ENCODE measurements at places on chromosomes 6 and 20.

- DNase-seq: no peak
Observed at GRCh38 chr6:85453490-85453889, 3.6 kb downstream of the NT5E start.

DNA sequence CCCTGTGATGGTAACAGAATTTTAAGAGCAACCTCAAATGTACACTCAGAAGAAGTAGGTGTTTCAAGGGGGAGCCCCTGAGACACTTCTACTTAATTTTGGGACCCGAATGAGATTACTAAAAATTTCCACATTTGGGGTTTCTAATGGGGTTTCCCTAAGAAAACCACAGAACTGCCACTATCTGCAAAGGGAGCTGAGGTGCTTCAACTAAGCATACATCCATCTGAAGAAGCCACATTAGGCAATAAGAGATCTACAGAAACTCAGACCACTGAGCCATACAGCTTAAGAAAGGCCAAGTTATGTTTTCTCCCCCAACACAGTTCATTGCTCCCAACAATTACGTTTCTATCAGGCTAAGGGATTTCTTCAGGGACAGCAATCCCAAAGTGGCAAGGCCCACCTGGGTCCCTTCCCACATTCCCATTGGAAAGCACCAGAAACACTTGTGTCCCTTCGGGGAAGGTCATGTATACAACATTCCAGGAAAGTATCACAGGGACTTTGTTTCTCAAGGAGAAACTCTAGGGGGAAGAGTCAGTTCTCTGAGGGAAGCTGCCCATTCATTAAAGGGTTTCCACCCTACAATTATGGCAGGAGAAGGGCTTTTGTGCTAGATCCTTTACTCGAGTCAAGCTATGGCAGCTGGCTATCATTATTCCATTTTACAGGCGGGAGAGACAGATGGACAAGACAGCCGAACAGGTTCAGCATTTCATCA lies 5.0 kb downstream of the BCL2L1 start:
- DNase-seq: no peak

- DNase-seq: no peak
Observed at GRCh38 chr6:125984311-125984710, 2.0 kb upstream of the TRMT11 start.

- no peak for DNase-seq
Observed at GRCh38 chr6:12548526-12548925, 168.0 kb upstream of the PHACTR1 start.

DNA sequence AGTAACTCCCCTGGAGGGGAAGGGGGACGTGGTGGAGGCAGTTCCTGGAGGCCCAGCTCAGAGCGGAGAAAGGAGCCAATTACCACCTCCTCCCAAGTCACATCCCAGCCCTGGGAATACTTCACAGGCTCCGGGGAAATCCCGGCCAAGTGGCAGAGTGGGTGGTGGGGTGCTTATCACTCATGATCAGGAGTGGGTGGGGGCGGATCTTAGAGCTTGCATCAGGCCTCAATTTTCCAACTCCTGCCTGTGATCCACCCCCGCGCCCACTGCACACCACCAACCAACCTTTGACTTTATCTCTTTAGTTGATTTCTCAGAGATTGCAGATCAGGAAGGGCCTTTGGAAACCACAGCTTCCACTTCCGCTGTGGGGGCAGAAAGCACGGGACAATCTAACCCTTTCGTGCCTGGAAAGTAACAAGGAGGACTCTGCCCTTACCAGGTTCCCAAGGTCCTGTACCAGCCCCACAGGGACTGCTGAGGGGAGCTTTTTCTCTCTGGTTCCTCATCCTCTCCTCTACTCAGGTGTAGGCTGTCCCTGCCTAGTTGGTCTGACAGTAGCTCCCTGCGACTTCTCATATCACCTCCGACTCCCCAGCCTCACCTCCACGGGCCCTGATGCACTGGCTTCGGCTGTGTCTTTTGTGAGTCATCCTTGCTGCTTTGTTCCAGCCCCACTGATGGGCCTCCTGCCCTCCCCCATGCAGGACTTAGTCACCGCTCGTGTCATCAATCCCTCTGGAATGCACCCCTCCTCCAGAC lies 24.9 kb upstream of the IER3 start:
- no peak for DNase-seq

DNA sequence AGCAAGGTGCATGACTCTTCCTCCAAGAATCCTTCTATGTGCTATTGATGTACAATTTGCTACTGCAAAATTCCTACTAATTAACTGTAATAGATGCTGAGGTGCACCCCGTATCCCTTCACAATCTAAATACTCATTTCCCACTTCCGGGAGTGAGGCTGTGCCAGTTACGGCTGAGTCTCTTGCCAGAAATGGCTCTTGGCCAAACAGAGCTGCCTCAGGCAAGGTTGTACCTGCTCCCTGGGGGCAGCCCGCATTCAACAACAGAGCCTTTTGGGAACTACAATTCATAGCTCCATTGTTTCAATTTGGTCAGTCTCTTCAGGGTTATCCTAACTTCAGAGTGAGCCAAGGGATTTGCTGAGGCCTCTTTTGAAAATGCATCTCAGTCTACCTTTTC lies 789.8 kb upstream of the MAP3K7 start:
- peak; percentile 12 for DNase-seq
